Activated CD4-positive, alpha-beta memory T cell treated with anti-CD3 and anti-CD28 coated beads for 36 hours (primary cell): ENCODE measurements at places on chromosomes 1 and 21.
A peak's percentile ranks its signal among the peaks of the same experiment; 100 is the strongest.

- no peak for DNase-seq
These were observed 1.2 kb downstream of the PLA2G4A start for GRCh38 chr1:186829686-186830587.

GRCh38 chr21:42837421-42838211 is 41.7 kb downstream of the WDR4 start:
- DNase-seq, result peak; percentile 7

DNA sequence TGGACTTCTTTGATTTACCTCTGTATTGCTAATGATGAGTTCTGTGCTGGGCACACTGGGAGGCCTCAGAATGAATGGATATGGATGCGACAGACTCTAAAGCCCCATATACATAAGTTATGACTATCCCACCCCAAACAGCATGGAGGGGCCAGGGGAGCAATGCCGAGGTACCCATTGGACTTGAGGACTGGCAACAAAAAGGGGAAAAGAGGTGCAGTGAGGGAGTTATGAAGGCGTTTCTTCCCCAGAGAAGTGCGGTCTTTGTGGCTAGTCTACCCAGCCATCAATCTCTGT is 15.2 kb upstream of the CDCA8 start:
- no peak for DNase-seq

- DNase-seq, result no peak
These were observed 661.8 kb upstream of the CXADR start for GRCh38 chr21:16851054-16851453.

- no peak for DNase-seq
These were observed 15.6 kb downstream of the NKAIN1 start for GRCh38 chr1:31224068-31224467.

- DNase-seq, result no peak
These were observed 63.0 kb downstream of the KCNN3 start for GRCh38 chr1:154807048-154807591.

- no peak for DNase-seq
These were observed 60.0 kb upstream of the TLR5 start for GRCh38 chr1:223203034-223203408.

DNA sequence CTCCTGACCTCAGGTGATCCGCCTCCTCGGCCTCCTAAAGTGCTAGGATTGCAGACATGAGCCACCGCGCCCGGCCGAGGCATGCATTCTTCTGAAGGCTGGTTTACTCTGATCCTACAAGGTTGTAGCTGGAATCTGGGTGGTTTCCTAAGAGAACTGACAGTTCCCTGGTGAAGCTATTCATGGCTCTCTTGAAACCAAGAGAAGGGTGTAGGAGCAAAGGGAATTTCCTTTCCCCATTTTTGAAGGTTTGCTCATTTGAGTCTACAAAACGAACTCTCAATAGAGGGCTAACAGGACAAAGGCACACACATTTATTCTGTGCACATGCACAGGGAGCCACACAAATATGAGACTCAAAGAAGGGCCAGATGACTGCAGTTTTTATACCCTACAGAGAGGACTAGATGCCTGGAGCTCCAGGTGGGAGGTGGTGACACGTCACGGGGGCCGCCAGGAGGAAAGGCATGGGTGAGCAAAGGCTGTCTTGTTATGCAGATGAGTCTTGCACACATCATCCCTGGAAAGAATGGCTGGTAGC is 49.5 kb upstream of the ERRFI1 start:
- no peak for DNase-seq

GRCh38 chr1:156371553-156372264 is 2.7 kb downstream of the RHBG start:
- peak; percentile 21 for DNase-seq

DNA sequence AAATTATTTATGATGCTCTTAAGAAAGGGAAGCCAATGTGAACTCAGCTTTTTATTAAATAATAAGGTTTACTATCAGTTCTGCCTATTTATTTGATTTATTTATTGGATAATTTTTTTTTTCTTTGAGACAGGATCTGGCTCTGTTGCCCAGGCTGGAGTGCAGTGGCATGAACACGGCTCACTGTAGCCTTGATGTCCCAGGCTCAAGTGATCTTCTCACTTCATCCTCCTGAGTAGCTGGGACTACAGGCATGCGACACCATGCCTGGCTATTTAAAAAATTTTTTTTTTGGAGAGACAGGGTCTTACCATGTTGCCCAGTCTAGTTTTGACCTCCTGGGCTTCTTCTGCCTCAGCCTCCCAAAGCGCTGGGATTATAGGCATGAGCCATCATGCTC is 21.0 kb upstream of the DNAJC28 start:
- no peak for DNase-seq

DNA sequence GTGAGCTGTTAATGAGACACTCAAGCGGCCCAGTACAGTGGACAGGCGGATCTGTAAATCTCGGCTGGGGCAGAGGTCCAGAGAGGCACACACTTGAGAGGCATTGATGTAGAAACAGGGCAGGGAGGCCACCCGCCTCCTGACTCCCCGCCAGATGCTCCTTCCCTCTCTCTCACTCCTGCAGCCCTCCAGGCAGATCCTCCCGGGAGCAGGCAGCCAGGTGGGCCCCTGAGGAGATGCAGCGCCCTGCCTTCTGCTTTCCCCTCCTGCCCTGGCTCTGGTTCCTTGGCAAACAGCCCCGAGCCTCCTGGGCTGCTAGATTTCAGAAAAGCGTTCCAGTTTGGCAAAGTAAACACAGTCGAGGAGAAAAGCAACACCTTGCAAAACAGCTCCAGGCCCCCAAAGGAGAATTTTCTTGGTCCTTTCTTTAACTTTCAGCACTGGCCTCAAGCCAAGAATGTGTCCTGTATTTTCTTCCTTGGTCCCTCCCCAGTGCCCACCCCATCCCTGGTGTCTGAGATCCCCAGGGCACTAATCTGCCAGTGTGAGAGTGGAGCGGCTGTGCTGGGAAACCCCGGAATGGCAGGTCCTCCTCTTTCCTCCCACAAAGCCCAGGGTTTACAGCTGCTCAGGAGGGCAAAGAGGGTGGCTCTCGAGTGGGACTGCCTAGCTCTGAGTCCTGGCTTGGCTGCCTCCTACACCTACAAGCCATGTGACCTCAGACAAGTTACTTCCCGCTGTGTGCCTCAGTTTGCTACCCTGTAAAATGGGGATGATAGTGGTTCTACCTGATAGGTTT is 29.4 kb upstream of the IFNLR1 start:
- DNase-seq, result no peak

- DNase-seq, result no peak
These were observed 174.1 kb downstream of the LBR start for GRCh38 chr1:225253784-225254183.
